ENCODE measurements at places on chromosomes 4 and X.
A peak's percentile ranks its signal among the peaks of the same experiment; 100 is the strongest.

- peak; percentile 34 for DNase-seq
Measured at GRCh38 chrX:75156531-75156945, 455 bp upstream of the ABCB7 start.

- DNase-seq, result no peak
Measured at GRCh38 chr4:164639001-164639400, 114.9 kb upstream of the SMIM31 start.

- no peak for DNase-seq
Measured at GRCh38 chrX:72020204-72020603, 109.6 kb downstream of the NHSL2 start.

GRCh38 chrX:69155786-69156520 lies 9.3 kb downstream of the PJA1 start:
- DNase-seq, result no peak

DNA sequence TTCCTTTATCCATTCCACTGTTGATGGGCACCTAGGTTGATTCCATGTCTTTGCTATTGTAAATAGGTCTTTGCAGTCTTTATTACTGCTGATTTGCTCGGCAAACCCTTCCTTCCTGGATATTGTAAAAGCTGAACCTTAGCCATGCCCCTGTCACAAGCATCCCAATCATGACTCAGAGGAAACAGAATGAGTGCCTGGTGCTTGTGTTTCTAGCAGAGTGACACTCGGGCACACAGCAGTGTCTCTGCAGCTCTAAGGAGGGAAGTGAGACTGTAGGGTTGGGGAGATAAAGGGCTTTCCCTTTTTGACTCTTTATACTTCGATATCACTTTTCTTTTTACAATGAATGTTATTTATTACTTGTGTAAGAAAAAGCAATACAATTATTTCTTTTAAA lies 83.3 kb downstream of the AKAP4 start:
- DNase-seq, result no peak

- no peak for DNase-seq
Measured at GRCh38 chr4:101217353-101218031, 129.8 kb downstream of the PPP3CA start.

- DNase-seq, result no peak
Measured at GRCh38 chr4:73908965-73909364, 39.8 kb downstream of the CXCL1 start.

DNA sequence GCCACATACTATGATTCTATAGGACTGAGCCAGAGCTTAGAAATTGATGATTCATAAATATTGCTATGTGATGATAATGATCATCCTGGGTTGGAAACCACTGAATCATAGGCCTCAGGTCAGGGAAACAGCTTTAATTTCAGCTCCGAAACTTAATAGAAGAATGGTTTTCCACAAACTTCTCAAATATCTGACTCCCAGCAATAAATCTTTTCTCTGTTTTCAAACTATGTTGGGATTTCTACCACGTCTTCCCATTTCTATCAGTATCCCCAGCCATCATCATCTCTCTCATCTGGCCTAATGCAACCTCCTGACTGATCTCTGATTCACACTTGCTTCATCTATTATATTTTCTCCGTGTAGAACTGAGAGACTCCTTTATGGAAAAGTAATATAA lies 521.8 kb upstream of the AGA start:
- DNase-seq, result no peak

- no peak for DNase-seq
Measured at GRCh38 chr4:5750946-5751665, 40.1 kb downstream of the EVC start.

DNA sequence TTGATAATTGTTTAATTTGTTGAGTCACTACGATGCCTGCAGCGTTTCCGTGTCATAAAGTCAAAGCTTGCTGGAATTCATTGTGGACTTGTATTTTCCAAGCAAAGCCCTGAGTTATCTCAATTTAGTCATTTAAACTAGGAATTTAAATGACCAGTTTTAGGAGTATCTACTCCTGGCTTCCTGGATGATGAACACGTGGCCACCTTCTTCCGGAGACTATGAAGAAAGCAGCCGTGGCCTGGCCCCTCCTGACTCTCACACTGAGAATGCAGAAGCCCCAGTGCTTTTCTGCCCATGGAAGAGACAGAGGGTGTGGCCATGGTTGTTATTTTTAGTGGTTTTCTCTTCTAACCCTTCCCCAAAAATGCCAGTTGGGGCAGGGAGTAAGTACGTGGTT lies 250.7 kb upstream of the GATB start:
- DNase-seq, result no peak

- DNase-seq, result no peak
Measured at GRCh38 chr4:151905197-151905596, 144.4 kb upstream of the GATB start.

DNA sequence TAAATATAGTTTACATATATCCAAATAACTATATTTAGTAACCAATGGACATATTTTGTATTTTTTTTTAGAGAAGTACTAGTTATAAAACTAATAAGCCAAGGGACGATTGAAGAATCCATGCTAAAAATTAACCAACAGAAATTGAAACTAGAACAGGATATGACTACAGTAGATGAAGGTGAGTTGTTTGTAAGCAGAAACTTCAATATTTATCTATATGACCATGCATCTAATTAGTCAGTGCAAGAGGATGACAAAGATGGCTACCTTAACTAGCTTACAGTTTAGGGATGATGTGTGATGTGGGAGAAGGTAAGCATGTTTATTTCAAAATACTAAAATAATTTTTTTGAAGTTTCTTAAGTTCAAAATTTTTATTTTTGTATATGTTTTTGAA lies 57.7 kb downstream of the HPGDS start:
- DNase-seq, result no peak

GRCh38 chr4:41881981-41882624 lies 53.1 kb upstream of the TMEM33 start:
- DNase-seq, result no peak

DNA sequence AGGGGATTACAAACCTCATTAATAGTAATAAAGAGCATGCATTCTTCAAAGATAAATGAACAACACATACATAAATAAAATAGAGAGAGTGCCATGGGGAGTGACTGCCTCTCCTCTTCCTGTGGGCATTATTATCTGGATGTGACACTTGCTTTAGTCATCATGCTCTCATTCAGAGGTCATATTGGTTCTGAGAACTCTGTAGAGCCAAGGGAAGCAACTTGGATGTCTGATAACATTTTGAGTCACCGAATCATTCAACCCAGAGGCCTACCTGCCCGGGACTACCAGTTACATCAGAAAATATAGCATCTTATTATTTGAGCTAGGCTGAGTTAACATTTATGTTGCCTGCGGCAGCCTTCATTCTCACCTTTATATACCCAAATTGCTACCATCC lies 489.5 kb downstream of the STIM2 start:
- no peak for DNase-seq

GRCh38 chr4:43846111-43846587 lies 602.5 kb downstream of the KCTD8 start:
- DNase-seq, result no peak

GRCh38 chr4:187908079-187908561 lies 87.5 kb upstream of the ZFP42 start:
- no peak for DNase-seq

GRCh38 chr4:23773884-23774636 lies 115.8 kb downstream of the PPARGC1A start:
- no peak for DNase-seq

- no peak for DNase-seq
Measured at GRCh38 chrX:100625985-100626491, 10.6 kb downstream of the TSPAN6 start.

- no peak for DNase-seq
Measured at GRCh38 chr4:148651991-148652390, 209.8 kb upstream of the NR3C2 start.

DNA sequence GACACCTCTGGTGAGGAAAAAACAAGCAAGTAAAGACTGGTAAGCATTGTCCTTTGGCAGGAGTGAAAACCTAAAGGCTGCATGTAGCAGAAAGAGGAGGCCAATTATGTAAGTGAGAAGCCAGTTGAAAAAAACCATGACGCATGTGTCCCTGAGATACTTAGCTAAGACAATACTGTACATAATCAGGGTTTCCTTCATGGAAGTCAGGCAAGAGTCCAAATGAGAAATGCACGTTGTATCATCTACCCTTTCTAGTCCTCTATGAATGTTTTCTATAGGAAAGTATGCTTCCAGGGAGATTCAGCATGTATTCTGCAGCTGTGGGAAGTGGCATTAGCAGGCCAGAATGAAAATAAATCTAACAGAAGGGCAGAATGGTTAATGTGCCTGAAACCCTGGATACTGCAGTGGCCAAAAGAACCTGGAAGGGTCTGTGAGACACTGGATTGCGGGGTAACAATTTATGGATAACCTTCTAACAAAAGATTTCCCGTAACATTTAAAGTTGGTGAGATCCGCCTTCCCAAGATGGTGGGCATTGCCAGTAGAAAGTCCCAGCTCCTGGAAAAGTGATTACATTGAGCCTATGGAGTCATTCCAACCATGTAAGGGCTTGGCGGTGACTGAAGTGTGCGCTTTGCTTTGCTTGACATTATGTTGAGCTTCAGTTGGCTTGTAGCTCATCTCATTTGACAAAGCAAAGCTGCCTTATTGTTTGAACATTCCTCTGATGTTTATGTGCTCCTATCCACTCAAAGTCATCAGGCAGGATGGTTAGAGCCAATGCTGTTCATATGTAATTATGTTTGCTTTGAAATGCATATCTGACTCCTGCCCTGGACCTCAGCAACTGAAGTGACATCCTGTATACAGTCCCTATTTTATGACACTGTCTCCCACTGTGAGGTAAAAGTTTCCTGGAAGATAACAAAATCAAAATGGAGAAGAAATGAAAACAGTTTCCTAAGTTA lies 200.4 kb downstream of the ARHGAP24 start:
- DNase-seq, result no peak

- no peak for DNase-seq
Measured at GRCh38 chrX:44019911-44020310, 46.7 kb upstream of the NDP start.

Measured in CD4-positive, alpha-beta T cell (primary cell).